ENCODE measurements at places on chromosomes 1 and 21.

GRCh38 chr1:37484325-37485051 lies 10.1 kb downstream of the ZC3H12A start:
- DNase-seq, result no peak

- no peak for DNase-seq
Observed at GRCh38 chr1:219659005-219659600, 46.2 kb upstream of the ZC3H11B start.

- DNase-seq, result no peak
Observed at GRCh38 chr1:238088560-238089290, 198.0 kb upstream of the ZP4 start.

DNA sequence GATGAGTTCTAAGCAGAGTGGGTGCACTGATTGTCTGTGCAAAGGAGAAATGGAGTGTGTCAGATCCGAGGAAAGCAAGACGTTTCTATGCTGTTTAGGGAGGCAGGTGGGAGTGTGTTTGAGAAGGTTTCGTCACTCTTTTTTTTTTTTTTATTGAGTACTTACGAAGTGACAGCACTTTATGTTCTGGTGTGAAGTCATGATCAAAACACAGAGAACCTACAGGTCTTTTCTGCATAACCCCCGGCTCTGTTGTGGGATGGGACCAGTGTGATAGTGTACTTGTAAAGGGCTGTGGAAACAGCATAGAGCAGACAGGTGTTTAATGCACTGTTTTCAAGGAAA lies 26.7 kb downstream of the MIA3 start:
- DNase-seq, result no peak

Measured in renal pelvis (tissue), 12 donors.